ENCODE measurements at places on chromosomes 4 and X.
A peak's percentile ranks its signal among the peaks of the same experiment; 100 is the strongest.

DNA sequence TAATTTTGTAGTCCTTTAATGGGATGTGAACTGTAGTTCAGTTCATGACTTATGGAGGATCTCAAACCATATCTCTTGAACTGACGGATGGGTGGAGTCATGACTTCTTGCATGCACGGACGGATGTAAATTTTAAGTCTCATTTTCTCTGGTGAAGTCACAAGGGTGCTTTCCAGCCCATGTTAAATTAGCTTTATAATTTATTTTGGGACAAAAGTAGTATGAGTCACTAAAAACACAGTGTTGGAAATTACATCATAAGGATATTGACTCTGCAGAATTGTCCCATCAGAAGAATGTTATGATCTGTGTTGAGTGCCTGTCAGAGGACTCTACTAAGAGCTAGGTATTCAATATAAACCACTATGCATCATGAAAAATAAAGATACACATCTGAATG lies 6.8 kb upstream of the PAGE5 start:
- no peaks in the 10 kb centered on the region for H3K27me3 ChIP-seq
- no peak overlapping the region for H3K27ac ChIP-seq
- H3K4me3 ChIP-seq: no peak overlapping the region
- H3K4me1 ChIP-seq: no peaks in the 10 kb centered on the region

- no peaks in the 10 kb centered on the region for H3K4me1 ChIP-seq
- H3K4me3 ChIP-seq: no peak overlapping the region
- DNase-seq: no peak
- H3K27me3 ChIP-seq: no peaks in the 10 kb centered on the region
- H3K36me3 ChIP-seq: no peaks in the 10 kb centered on the region
- H3K27ac ChIP-seq: no peak overlapping the region
These were observed 183.0 kb downstream of the LDB2 start for GRCh38 chr4:16715482-16715881.

DNA sequence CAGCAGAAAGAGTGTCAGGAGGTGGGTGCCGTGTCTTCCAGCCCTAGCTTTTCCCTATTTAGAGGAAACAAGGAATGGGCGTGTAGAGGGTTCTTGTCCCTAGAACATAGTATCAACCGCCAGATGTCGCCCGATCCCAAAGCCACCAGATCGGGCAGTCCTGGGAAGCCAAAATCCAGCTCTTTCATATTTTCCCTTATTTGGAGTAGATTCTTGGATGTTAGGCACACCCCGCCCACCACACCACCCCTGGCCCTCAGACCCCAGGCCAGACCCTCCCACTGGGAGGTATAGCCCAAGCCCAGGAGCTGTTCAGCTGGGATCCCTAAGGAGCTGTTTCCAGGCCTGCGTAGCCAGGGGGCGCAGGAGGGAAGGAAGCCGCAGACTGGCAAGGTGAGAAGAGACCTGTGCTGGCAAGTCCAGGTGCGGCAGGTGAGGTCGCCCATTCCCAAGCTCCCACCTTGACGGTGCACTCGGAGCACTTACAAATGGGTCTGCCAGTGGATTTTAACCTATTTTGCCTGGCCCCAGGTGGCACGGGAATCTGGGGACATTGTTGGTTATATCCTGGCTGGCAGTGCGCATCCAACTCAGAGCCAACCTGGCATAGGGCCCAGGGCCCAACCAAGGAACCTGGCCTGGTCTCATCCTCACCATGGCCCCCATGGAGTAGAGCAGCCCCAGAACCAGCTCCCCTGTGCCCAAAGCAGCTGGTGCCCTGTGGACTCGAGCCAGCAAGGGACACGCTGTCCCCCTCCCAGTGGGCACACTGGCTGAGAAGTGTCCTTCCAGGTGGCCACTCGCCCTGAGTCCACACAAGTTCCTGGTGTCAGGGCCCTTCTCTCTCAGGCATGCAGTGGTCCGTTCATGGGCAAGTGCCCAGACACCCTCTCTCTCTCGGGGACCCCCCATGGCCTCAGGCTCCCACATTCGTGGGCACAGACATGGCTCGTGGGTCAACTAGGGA lies 811 bp downstream of the FLNA start:
- no peaks in the 10 kb centered on the region for H3K36me3 ChIP-seq
- DNase-seq: no peak
- H3K4me3 ChIP-seq: peak overlapping the region; percentile 22
- H3K27me3 ChIP-seq: no peaks in the 10 kb centered on the region
- H3K27ac ChIP-seq: peak overlapping the region; percentile 39
- peaks cover 25% of the 10 kb centered on the region for H3K4me1 ChIP-seq

GRCh38 chrX:136865270-136866158 lies 15.0 kb downstream of the RBMX start:
- H3K4me3 ChIP-seq: no peak overlapping the region
- H3K4me1 ChIP-seq: no peaks in the 10 kb centered on the region
- H3K27me3 ChIP-seq: no peaks in the 10 kb centered on the region
- H3K27ac ChIP-seq: no peak overlapping the region
- H3K36me3 ChIP-seq: peaks cover 5% of the 10 kb centered on the region
- DNase-seq: no peak

- H3K4me3 ChIP-seq: no peak overlapping the region
- H3K27ac ChIP-seq: no peak overlapping the region
- H3K27me3 ChIP-seq: no peaks in the 10 kb centered on the region
- H3K4me1 ChIP-seq: no peaks in the 10 kb centered on the region
- no peaks in the 10 kb centered on the region for H3K36me3 ChIP-seq
- DNase-seq: no peak
These were observed 19.9 kb downstream of the ANK2 start for GRCh38 chr4:113069212-113069892.

GRCh38 chr4:70943114-70943513 lies 40.9 kb downstream of the MOB1B start:
- H3K4me3 ChIP-seq: no peak overlapping the region
- DNase-seq: no peak
- no peak overlapping the region for H3K27ac ChIP-seq

DNA sequence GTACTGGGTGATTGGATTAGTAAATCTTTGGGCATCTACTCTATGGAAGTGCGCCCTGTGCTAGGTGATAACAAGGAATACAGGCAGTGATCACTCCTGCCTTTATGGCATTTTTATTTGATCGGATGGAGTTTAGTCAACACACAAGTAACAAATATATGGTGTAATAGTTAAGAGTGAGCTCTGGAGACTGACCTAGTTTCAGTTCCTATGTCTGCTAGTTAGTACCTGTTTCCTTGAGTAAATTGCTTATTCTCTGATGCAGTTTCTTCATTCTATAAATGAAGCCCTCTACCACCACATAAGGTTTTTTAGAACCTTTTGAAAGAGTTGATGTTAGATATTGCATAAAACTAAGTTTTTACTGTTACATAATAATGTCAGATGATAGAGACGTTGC lies 134.6 kb downstream of the KDM6A start:
- no peak overlapping the region for H3K27ac ChIP-seq
- peaks cover 3% of the 10 kb centered on the region for H3K36me3 ChIP-seq
- no peaks in the 10 kb centered on the region for H3K4me1 ChIP-seq
- H3K27me3 ChIP-seq: no peaks in the 10 kb centered on the region
- H3K4me3 ChIP-seq: no peak overlapping the region
- DNase-seq: no peak

- no peak overlapping the region for H3K4me3 ChIP-seq
- no peak for DNase-seq
- H3K27ac ChIP-seq: no peak overlapping the region
These were observed 13.6 kb upstream of the ABLIM2 start for GRCh38 chr4:8171984-8172924.

DNA sequence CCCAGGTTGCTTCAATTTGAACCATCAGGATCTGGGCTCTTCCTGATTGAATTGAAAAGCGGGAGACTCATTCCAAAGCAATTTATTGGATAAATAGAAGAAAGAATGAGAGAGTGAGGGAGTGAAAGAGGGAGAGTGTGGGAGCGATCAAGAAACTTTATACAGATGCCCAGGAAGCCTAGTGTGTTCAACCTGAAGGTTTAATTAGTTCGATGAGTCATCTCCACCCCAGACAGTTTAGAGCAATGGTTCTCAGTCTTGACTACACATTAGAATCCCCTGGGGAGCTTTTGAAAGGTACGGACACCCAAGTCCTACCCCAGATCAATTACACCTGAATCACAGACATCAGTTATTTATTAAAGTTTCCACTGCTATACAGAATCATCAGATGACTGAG lies 61.5 kb downstream of the GEMIN8 start:
- no peak overlapping the region for H3K27ac ChIP-seq
- no peak overlapping the region for H3K4me3 ChIP-seq
- no peaks in the 10 kb centered on the region for H3K4me1 ChIP-seq
- no peak for DNase-seq

GRCh38 chr4:136012220-136012619 lies 1520.1 kb downstream of the PCDH18 start:
- H3K27ac ChIP-seq: no peak overlapping the region
- H3K4me3 ChIP-seq: no peak overlapping the region
- no peaks in the 10 kb centered on the region for H3K4me1 ChIP-seq
- no peaks in the 10 kb centered on the region for H3K27me3 ChIP-seq
- no peak for DNase-seq

- H3K27me3 ChIP-seq: no peaks in the 10 kb centered on the region
- no peaks in the 10 kb centered on the region for H3K36me3 ChIP-seq
- no peak for DNase-seq
- H3K4me1 ChIP-seq: no peaks in the 10 kb centered on the region
- H3K4me3 ChIP-seq: no peak overlapping the region
These were observed 393.5 kb upstream of the GRIA3 start for GRCh38 chrX:122790376-122791095.

- no peak overlapping the region for H3K27ac ChIP-seq
- H3K4me1 ChIP-seq: no peaks in the 10 kb centered on the region
- DNase-seq: no peak
- H3K27me3 ChIP-seq: no peaks in the 10 kb centered on the region
- H3K4me3 ChIP-seq: no peak overlapping the region
These were observed 62.0 kb downstream of the SLC4A4 start for GRCh38 chr4:71400810-71401209.
